ENCODE measurements at places on chromosomes 4 and X. TPM values are rescaled to one million over a fixed set of nuclear protein-coding genes. Genes with fewer than 3 reads are reported as not detected.

GRCh38 chr4:37760840-37761239 is 65.6 kb upstream of the PGM2 start:
- no peaks in the 10 kb centered on the region for H3K4me1 ChIP-seq
- no peaks in the 10 kb centered on the region for H3K36me3 ChIP-seq
- H3K4me3 ChIP-seq = no peak overlapping the region
- H3K27me3 ChIP-seq = peaks cover 4% of the 10 kb centered on the region

GRCh38 chr4:119638359-119638758 is 9.8 kb upstream of the PDE5A start:
- no peak overlapping the region for H3K4me3 ChIP-seq
- DNase-seq = no peak
- no peaks in the 10 kb centered on the region for H3K4me1 ChIP-seq
- no peak overlapping the region for H3K27ac ChIP-seq

GRCh38 chrX:40646489-40647306 is 663 bp downstream of the CXorf38 start:
- H3K27ac ChIP-seq = peak overlapping the region; percentile 72
- peak overlapping the region; percentile 71 for H3K4me3 ChIP-seq
- no peaks in the 10 kb centered on the region for H3K27me3 ChIP-seq
- H3K36me3 ChIP-seq = no peaks in the 10 kb centered on the region
- H3K4me1 ChIP-seq = peaks cover 41% of the 10 kb centered on the region

DNA sequence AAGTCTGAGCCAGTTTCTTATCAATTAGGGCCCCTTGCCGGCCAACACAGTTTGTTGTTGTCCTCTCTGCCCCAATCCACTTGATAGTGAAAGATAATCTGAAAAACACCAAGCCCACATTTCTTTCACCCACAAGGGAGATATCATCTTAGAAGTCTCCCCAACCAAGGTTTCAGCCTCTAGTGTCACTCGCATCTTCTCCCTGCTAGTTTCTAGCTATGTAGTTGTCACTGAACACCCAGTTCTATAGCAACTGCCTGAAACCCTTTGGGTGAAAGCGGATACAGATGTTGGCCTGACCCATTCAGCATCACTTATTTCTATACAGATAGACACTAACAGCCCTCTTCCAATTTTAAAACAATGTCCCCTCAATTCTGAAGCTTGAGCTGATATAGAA is 116.3 kb downstream of the BMP15 start:
- H3K4me3 ChIP-seq = no peak overlapping the region
- H3K4me1 ChIP-seq = no peaks in the 10 kb centered on the region
- no peak for DNase-seq
- no peak overlapping the region for H3K27ac ChIP-seq
- H3K27me3 ChIP-seq = no peaks in the 10 kb centered on the region
- no peaks in the 10 kb centered on the region for H3K36me3 ChIP-seq

DNA sequence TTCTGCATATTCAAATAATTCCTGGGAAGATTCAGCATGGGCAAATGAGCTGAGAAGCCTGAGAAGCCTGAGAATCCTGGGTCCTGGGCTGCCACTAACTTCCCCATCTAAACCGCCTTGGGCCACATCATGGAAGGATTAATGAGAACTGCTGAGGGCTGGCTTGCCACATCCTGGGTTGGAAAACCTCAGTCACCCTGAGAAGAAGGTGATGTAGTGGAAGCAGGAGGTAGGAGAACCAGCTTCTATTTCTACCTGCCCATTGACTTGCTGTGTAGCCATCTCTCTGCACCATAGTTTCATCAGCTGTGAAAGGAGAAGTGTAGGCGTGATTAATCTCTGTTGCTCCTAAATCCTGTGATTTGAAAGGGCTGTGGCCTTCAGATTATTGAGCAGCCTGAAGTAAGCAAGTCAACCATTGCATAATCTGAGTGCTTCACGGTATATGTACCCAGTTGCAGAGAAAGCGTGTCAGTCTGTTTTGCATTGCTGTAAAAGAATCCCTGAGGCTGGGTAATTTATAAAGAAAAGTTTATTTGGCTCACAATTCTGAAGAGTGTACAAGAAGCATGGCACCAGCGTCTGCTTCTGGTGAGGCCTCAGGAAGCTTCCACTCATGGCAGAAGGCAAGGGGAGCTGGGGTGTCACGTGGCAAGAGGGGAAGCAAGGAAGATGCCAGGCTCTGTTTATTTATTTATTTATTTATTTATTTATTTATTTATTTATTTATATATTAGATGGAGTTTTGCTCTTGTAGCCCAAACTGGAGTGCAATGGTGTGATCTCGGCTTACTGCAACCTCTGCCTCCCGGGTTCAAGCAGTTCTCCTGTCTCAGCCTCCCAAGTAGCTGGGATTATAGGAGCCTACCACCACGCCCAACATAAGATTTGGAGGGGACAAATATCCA is 140.9 kb upstream of the ATP6AP2 start:
- H3K4me3 ChIP-seq = no peak overlapping the region
- no peak for DNase-seq
- H3K36me3 ChIP-seq = no peaks in the 10 kb centered on the region
- H3K27ac ChIP-seq = no peak overlapping the region

GRCh38 chrX:41956027-41956426 is 32.7 kb upstream of the CASK start:
- H3K36me3 ChIP-seq = no peaks in the 10 kb centered on the region
- no peak for DNase-seq
- no peak overlapping the region for H3K4me3 ChIP-seq

The FOXP3 gene
- 9.0 TPM for total RNA-seq

DNA sequence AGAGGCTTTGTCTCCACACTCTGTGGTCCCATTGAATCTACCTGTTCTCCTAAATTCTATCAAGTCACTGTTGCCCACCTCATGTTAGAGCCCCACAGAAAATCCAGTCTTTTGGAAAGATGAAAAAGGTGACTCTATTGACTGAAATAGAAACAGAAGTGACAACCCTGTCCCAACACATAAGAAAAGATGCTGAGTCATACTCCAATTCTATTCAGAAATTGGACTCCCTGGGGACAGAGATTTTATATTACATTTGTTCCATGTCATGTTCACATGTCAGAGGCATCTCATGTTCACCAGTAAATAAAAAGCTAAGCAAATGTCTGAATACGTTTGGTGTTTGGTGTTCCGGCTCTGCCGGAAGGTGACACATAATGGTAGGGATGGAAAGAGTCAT is 2.9 kb upstream of the GRPR start:
- no peak overlapping the region for H3K27ac ChIP-seq
- DNase-seq = no peak
- H3K4me1 ChIP-seq = no peaks in the 10 kb centered on the region
- H3K4me3 ChIP-seq = no peak overlapping the region
- no peaks in the 10 kb centered on the region for H3K36me3 ChIP-seq

DNA sequence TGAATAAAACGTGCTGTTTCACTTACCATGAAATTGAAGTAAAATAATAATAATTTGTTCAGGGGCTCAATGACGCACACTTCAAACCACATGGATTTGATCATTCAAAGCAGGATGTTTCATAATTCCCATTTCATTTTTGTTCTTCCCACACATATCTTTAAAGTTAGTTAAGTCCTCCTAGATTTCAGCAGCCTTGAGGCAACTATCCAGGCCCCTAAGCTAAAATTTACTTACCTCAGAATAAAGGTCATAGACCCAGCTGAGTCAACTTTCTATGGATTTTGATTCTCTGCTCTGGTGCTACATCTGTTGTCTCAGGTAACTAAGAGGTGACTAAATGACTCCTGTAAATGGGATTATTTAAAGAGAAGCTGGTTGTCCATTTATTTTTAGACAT is 25.0 kb downstream of the GPR174 start:
- peaks cover 31% of the 10 kb centered on the region for H3K4me1 ChIP-seq
- no peaks in the 10 kb centered on the region for H3K27me3 ChIP-seq

All from T-cell (primary cell).